ENCODE measurements at places on chromosomes 16 and 17.

DNA sequence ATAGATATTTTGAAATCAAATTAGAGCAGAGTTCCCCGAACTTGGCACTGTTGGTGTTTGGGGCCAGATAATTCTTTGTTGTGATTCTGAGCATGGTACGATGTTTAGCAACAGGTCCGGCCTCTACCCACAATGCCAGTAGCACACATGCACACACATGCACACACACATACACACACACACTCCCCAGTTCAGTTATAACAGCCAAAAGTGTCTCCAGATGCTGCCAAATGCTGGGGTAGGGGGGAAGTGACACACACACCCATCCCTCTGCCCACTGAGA lies 96.8 kb upstream of the PSMD7 start:
- no peak overlapping the region for H3K4me3 ChIP-seq
- H3K36me3 ChIP-seq = no peaks in the 10 kb centered on the region
- H3K4me1 ChIP-seq = no peaks in the 10 kb centered on the region
- no peak overlapping the region for H3K27ac ChIP-seq

- H3K4me1 ChIP-seq = peaks cover 2% of the 10 kb centered on the region
- no peak overlapping the region for H3K27ac ChIP-seq
- no peak overlapping the region for H3K4me3 ChIP-seq
- no peaks in the 10 kb centered on the region for H3K27me3 ChIP-seq
- DNase-seq = no peak
These were observed 5.0 kb downstream of the KCNH6 start for GRCh38 chr17:63528183-63528582.

DNA sequence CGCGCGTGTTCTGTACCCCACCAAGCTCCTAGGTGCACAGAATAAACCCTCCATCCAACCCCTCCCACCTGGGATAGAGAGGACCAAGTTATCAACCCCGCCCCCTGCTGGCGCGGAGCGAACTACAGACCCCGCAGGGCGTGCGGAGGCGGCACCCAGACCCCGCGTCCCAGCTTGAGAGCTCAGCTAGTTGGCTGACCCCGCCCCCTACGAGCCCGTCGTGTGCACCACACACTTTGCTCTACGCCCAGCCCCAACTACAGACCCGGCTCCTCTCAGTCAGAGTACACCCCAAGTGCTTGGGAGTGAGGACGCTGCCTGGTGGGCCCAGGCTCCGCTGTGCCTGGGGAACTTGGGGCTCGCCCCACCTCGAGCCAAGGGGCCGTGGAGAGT lies 1.5 kb downstream of the GRIN2A start:
- no peak for DNase-seq
- H3K27me3 ChIP-seq = peaks cover 25% of the 10 kb centered on the region
- H3K4me1 ChIP-seq = peaks cover 24% of the 10 kb centered on the region

DNA sequence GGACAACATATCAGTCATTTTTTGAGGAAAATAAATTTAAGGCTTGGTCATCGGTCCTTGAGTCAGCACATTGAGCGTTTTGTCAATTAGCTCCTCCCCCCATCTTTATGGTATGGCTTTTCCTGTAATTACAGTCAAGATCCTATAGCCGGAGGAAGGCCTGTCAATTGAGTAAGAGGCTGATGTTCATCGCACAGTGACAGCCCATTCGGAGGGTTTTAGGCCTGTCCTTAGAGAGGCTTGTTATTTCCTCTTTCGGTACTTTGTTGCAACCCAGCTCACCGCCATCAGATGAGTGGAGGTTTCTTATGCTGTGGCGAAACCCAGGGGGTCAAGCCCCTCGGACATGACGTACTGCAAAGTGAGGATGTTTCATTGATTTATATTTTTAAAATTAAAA lies 395.2 kb downstream of the WWOX start:
- H3K36me3 ChIP-seq = no peaks in the 10 kb centered on the region
- no peaks in the 10 kb centered on the region for H3K27me3 ChIP-seq
- no peak overlapping the region for H3K27ac ChIP-seq
- no peak overlapping the region for H3K4me3 ChIP-seq
- peaks cover 2% of the 10 kb centered on the region for H3K4me1 ChIP-seq

- DNase-seq = no peak
- H3K27ac ChIP-seq = no peak overlapping the region
- H3K27me3 ChIP-seq = no peaks in the 10 kb centered on the region
These were observed 842 bp upstream of the TEDC2 start for GRCh38 chr16:2458887-2459646.

DNA sequence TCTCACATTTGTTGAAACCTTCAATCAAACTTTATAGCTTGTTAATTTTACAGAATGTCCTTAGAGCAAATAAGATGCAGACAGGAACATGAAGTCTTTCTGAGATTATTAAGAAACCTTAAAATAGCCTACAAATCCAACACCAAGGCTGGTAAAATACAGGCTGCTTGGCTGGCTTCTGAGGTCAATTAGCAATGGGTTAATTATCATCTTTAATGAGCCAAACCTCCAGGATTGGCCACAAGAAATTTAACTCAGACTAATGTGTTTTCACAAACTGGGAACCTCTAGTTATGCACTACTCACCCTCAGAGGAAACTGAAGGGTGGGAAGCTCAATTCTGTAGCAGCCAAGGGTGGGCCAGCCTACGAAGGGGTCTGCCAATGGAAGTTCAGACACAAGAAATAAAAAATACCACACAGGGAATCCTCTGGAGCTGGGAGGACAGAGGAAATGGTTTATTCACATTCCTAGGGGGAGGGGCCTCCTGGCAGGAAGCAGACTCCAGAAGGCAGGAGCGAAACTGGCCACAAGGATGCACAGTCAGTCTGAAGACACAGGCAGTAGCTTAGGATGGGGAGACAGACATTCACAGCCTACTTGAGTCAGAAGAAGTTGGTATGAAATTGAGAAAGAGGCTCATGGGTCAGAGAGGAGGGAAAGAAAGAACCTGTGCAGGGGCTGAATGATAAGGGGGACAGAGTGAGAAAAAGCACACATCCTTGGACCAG lies 36.1 kb downstream of the HIC1 start:
- H3K27ac ChIP-seq = peak overlapping the region; percentile 34
- no peaks in the 10 kb centered on the region for H3K27me3 ChIP-seq
- DNase-seq = peak; percentile 90
- H3K36me3 ChIP-seq = no peaks in the 10 kb centered on the region
- H3K4me1 ChIP-seq = peaks cover 3% of the 10 kb centered on the region
- no peak overlapping the region for H3K4me3 ChIP-seq

GRCh38 chr17:6110088-6110487 lies 39.9 kb downstream of the WSCD1 start:
- no peak overlapping the region for H3K27ac ChIP-seq
- no peaks in the 10 kb centered on the region for H3K27me3 ChIP-seq
- DNase-seq = no peak

DNA sequence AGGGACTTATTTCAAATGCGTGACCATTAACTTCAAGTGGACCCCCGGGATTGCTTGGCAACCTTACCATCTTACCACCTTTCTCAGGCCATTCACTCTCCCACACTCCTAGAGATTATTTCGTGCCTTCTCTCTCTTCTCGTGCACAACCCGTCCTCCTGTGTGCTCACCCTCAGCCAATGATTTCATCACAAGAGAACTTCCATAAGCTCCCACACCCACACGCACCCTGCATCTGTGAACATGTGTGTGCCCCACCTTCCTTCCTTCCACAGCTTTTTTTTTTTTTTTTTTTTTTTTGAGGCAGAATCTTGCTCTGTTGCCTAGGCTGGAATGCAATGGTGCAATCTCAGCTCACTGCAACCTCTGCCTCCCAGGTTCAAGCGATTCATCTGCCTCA lies 27.4 kb upstream of the CDH3 start:
- no peaks in the 10 kb centered on the region for H3K36me3 ChIP-seq
- no peaks in the 10 kb centered on the region for H3K4me1 ChIP-seq
- H3K4me3 ChIP-seq = no peak overlapping the region
- no peak overlapping the region for H3K27ac ChIP-seq
- H3K27me3 ChIP-seq = peaks cover 3% of the 10 kb centered on the region

DNA sequence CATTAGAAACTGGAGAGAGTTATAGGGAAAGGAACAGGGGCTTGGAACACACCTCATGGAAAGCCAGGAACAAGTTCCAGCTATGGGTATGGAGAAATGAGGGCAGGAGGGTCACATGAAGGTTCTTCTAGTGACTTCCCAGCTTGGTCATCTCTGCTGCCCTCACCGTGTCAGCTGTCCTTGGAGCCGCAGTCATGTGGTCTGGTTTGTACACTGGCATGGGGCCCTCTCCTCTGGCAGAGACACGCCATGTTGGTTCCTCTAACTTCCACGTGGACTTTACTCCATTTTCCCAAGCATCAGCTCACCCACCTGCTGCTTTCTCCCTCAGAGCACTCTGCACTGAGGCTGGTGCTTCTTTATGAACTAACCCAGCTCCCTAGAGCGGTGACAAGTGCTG lies 26.3 kb downstream of the MPG start:
- no peaks in the 10 kb centered on the region for H3K4me1 ChIP-seq
- H3K27ac ChIP-seq = no peak overlapping the region
- no peaks in the 10 kb centered on the region for H3K27me3 ChIP-seq
- no peak for DNase-seq
- no peak overlapping the region for H3K4me3 ChIP-seq

- peak; percentile 21 for DNase-seq
- H3K4me1 ChIP-seq = peaks cover 10% of the 10 kb centered on the region
- no peak overlapping the region for H3K4me3 ChIP-seq
- no peaks in the 10 kb centered on the region for H3K36me3 ChIP-seq
These were observed 2.0 kb upstream of the SCN4A start for GRCh38 chr17:63974594-63975192.

DNA sequence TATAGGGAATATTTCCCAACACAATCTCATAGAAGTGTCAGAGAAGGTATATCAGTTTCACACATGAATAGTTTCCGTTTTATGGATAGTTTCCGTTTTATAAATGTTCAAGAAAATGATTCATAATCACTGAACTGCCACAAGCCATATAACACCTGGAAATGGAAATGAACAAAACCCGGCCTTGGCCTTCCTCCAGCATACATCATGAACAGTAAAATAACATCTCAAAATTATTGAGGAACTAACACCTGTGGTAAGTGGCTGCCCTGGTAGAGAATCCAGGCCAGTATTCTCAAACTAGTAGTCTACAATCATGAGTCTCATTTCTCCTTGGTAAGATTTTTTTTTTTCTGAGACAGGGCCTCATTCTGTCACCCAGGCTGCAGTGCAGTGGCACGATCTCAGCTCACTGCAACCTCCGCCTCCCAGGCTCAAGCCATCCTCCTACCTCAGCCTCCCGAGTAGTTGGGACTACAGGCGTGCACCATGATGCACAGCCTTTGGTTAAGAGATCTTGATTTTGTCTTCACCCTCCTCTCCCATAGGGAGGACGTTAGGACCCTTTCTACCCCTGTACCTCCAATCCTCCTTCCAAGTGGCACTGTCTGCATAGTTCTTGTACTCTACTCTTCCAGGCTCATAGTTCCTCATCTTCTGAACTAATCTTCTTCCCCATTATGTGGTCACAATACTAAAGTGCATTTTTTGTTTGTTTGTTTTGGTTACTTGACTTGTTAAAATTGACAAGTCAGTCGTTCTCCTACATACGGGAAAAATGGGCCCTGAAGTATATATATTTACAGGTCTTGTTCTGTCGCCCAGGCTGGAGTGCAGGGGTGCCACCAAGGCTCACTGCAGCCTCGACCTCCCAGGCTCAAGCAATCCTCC lies 15.0 kb upstream of the RGS9 start:
- H3K36me3 ChIP-seq = no peaks in the 10 kb centered on the region
- no peak overlapping the region for H3K4me3 ChIP-seq
- no peak overlapping the region for H3K27ac ChIP-seq
- no peaks in the 10 kb centered on the region for H3K4me1 ChIP-seq
- DNase-seq = no peak
- H3K27me3 ChIP-seq = no peaks in the 10 kb centered on the region

DNA sequence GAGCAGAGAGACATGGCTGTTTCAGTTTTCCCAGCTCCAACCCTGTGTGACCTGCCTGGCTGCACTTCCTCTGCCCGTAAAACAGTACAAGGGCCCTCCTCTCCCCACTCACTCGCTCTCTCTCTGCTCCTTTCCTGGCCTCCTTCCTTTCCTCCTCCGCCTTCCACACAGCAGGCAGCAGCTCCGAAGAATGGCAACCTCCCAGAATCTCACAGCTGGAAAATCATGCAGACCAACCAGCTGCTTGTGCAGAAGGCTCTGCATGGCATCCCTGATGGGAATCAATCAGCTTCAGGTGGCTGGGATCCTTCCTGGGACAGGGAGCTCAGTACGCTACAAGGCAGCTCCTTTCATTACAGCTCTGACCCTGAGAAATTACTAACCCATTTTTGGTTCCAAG lies 27.4 kb downstream of the TMEM132E start:
- H3K4me1 ChIP-seq = peaks cover 16% of the 10 kb centered on the region
- no peak overlapping the region for H3K27ac ChIP-seq
- H3K4me3 ChIP-seq = no peak overlapping the region
- no peaks in the 10 kb centered on the region for H3K27me3 ChIP-seq
- H3K36me3 ChIP-seq = no peaks in the 10 kb centered on the region

DNA sequence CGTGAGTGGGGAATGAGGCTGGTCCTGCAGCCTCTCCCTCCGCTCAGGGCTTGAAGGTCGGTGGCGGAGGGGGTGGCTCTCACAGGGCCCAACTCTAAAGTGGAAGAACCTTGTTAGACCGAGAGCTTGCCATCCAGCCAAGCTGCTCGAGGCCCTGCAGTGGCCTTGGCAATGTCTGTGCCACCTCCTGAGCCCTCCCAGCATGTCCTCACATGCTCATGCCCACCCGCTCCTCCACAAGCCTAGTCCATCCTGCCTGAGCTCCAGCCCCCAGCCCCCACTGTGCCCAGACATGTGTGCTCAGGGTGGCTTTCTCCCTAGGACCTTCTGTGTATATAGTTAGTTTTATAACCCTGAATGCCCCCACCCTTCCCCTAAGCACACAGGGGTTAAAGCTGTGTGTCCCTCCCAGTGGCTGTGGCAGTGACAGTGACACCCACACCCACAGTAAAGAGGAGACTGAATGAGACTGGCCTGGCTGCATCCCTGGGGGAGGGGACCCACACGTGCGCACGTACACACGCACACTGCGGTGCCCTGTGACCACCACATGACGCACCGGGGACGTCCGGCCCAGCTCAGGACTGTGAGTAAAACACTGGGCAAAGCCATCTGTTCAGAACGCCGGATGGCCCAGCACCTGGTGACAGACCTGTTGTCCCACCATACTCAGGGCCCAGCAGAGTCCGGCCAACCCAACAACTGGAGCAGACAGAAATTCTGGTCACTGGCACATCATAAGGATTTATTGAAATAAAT lies 15.6 kb downstream of the PDK2 start:
- H3K36me3 ChIP-seq = peaks cover 10% of the 10 kb centered on the region
- H3K4me1 ChIP-seq = peaks cover 17% of the 10 kb centered on the region
